ENCODE measurements at places on chromosomes 1 and 21.

- DNase-seq: no peak
Observed at GRCh38 chr1:156754219-156754618, 2.7 kb upstream of the HDGF start.

GRCh38 chr1:51325878-51326755 lies 4.2 kb downstream of the TTC39A start:
- DNase-seq: no peak

GRCh38 chr1:87842156-87842555 lies 513.5 kb downstream of the LMO4 start:
- no peak for DNase-seq

DNA sequence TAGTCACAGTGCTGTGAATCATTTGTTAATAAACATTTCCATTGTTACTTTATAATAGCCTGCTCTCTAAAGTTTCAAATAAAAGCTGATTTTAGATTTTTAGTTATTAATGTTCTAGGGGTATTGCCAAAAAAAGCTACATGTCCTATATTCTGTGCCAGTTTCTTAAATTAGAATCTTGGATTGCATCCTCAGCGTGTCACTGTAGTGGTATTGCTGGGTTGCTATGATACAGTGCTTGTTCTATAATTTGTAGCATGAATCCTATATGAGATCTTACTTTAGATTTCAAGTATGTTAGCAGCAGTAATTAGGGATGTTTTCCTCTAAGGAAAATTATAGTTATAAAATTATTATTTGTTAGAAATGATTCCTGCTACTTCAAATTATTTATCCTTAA lies 16.4 kb downstream of the PPP2R5A start:
- DNase-seq: no peak

DNA sequence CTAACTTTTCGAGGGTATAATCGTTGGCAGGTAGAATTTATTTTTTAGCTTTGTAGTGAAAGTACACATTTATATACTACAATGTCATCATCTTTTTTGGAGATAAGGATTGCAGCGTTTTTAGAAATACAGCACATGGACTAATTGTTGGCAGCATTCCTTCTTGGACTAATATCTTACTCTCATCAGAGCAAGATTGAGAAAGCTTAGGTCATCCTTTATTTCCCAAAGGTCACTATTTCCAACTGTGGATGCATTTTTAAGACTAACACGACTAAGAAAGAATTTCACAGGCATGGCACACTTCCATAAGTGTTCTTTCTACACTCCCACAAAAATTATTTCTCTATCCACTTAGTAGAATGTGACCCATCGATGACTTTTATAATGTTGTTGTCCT lies 732.3 kb downstream of the NCAM2 start:
- DNase-seq: no peak

Data from activated CD8-positive, alpha-beta memory T cell treated with anti-CD3 and anti-CD28 coated beads for 24 hours (primary cell).